ENCODE measurements at places on chromosomes 2 and 18.

DNA sequence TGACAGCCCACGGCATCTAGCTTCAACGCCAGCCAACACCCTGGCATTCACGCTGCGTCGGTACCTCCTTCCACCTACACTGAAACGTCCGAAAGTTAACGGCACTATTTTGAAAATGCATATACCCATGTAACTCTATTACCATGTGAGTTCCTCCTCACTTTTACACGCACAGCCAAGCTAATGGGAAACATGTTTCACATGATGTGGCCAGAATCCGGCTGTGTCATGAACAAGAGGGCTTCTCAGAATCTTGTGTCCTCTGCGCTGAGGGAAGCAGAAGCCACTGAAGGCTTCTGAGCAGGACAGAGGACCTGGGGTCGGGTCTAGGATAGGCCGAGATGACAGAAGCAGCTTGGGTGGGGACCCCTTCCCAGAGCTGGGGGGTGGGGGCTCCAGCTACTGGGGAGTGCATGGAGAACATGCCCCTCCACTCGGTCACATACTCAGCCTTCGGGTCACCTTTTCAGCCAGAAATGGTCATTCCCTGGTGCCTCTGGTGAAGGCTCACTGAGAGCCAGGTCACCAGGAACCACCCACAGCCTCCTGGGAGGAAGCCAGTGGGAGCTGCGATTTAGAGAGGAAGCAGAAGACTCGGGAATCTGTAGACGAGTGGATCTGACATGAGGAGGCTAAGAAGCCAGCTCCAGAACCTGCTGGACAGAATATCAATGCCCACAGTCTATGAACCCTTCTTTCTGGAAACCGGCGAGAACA lies 41.5 kb downstream of the HDAC4 start:
- DNase-seq, result no peak

GRCh38 chr2:172403402-172403801 lies 24.0 kb upstream of the ITGA6 start:
- DNase-seq, result no peak

DNA sequence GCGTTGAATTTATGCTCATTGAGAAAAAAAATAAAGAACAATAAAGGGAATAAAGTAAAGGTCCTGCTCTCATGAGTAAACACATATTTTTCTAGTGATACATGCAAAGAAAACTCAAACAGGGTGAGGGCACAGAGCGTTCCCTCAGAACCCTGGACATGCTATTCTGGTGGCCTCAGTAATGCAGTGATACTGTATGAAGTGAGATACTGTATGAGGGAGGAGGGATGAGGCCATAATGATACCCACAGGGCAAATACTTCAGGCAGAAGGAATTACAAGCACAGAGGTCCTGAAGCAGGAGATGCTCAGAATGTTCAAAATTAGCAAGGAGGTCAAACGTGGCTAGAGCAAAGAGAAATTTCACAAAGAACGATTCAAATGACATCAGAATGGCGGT lies 28.4 kb upstream of the RNU4ATAC start:
- no peak for DNase-seq

GRCh38 chr2:47272905-47273758 lies 118.0 kb upstream of the STPG4 start:
- DNase-seq, result no peak

- DNase-seq, result no peak
Measured at GRCh38 chr18:27430595-27430994, 245.5 kb upstream of the CHST9 start.

DNA sequence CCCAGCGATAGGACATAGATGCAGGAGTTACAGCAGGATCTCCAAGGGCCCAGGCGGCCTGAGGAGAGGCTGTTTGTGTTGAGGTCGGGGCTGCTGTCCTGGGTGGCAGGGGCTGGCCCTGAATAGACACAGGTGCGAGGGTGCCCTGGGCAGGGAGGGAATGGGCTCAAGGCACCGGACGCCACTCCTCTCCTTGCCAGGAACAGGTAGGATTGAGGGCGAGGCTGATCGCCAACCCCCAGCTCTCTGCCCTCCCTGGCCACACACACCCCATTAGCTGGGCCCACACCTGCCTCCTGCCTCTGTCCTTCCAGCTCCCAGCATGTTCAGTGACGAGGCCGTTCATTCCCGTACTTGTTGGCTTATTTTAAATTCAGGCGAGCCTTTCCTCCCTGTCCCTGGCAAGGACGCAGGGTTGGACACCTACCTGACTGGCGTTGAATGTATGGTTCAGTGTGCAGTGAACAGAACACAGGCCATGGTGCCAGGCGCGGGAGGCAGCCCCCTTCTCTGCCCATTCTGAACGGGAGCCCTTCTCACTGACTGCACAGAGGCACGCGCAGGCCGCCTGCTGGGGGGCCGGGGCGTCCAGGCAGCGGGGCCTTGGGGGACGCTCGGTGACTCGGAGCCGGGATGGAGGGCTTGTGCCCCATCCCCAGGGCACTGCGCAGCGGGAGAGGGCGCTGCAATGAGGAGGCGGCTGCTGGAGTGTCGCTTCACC lies 41.3 kb upstream of the SNED1 start:
- DNase-seq, result no peak

- DNase-seq, result no peak
Measured at GRCh38 chr2:84958135-84959059, 12.6 kb upstream of the KCMF1 start.

DNA sequence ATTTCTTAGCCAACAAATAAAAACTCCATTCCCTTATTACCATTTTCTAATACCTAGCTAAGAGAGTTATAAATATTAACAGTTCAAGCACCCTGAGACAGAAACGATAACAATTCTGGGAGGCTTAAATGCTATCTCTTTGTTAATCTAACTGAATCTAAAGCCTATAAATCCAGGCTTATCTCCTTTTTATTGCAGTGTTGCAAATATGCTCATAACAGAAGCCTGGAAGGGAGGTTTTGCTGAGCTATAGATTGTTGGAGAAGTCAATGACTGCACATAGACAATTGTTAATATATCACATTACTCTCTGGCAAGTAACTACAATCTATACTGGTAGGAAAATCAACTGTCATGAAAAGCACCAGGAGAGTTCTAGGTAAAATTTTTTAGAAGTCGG lies 30.2 kb downstream of the ATF2 start:
- DNase-seq, result no peak

DNA sequence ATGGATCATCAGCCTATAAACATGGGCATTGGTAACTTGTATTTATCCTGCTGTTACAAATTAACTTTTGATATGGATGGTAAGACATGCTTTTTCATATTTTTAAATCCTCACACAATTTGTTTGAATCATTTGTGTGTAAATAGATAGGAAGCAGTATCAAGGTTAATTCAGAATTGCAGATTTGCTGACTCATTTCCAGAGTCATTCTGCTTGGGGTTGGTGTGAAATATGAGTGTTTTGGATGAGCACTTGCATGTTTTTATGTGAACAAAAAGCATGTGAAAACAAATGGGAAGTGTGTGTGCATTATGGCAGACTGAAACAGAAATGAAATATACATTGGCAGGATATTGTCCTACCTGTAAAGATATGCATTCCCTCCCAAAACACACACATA lies 11.8 kb downstream of the CCDC85A start:
- no peak for DNase-seq

GRCh38 chr2:189124175-189124574 lies 55.4 kb downstream of the COL5A2 start:
- no peak for DNase-seq

DNA sequence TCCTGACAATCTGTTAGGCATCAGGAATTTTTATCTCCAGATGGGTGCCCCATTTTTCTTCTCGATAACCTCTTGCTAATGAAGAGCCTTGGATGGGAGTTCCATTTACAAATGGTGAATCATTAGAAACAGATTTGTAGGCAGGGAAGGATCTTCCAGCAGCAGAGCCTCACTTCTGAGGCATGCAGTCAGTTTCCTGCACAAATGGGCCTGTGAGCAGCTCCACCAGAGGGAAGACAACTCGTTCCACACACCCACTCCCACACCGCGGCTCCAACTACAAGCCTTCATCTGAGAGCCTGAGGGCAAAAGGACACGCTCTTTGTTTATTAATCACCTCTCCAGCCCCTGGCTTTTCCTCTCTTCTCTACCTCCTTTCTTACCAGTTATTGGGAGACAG lies 108.5 kb downstream of the CTAGE1 start:
- no peak for DNase-seq

DNA sequence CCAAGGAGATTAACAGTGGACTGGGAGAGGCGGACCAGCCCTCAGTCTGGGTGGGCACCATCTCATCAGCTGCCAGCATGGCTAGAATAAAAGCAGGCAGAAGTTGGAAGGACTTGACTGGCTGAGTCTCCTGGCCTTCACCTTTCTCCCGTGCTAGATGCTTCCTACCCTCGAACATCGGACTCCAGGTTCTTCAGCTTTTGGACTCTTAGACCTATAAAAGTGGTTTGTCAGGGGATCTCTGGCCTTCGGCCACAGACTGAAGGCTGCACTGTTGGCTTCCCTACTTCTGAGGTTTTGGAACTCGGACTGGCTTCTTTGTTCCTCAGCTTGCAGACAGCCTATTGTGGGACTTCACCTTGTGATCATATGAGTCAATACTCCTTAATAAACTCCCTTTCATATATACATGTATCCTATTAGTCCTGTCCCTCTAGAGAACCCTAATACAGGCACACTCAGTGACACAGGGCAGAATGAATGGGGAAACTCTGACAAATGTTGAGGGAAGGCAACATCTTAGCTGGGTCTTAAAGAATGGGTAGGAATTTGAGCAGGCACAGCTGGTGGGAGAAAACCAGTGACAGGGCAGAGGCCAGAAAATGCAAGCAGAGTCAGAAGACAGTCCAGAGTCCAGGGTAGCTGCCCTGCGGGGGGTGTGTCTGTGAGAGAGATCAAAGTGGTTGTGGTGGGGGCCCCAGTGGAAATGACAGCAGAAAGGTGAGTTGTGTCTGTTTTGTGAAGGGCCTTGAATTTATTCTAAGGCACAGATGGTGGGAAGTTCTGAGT lies 108.1 kb upstream of the CD302 start:
- DNase-seq, result no peak

DNA sequence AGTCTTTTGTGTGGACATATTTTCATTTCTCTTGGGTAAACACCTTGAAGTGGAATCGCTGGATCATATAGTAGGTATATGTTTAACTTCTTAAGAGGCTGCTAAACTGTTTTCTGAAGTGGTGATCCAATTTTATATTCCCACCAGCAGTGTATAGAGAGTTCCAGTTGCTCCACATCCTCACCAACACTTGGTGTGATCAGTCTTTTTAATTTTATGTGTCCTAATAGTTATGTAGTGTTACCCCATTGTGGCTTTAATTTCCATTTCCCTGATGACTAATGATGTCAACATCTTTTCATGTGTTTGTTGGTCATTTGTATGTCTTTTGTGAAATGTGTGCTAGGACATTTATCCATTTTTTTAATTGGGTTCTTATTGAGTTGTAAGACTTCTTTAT lies 56.9 kb downstream of the DGKD start:
- DNase-seq, result no peak

GRCh38 chr2:46448111-46448510 lies 31.3 kb upstream of the TMEM247 start:
- DNase-seq, result no peak

- DNase-seq, result no peak
Measured at GRCh38 chr2:25168256-25169072, at the start of gene POMC. POMC (minus strand) TSS chr2:25168580; CDS start chr2:25164772, 3,808 bp downstream.

DNA sequence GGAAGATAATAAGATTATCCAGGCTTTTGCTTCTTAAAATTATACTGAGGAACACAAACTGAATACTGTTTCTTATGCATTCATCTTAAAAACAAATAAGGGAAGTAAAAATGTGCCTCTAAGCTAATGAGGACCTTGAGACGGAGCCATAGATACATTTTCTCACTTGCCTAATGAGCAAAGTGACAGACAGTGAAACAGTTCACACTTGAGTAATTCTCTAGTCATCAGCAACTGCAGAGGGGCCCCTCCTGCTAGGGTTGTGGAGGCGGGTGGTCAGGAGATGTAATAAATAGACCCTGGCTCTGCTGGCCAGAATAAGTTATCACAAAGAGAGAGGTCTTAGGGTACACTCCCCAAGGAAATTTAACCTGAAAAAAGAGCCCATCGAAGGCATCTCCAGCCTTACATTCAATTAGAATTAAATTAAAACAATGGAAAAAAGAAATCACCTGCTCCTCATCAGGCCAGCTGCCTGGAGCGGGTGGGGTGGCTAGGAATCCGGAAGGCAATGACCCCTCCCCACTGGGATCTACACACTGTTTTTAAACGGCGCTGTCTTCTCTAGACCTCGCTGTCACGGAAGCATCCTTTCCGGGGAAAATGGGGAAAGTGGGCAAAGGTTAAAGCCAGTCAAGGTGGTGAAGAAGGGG lies 32.6 kb upstream of the INSIG2 start:
- DNase-seq, result no peak

DNA sequence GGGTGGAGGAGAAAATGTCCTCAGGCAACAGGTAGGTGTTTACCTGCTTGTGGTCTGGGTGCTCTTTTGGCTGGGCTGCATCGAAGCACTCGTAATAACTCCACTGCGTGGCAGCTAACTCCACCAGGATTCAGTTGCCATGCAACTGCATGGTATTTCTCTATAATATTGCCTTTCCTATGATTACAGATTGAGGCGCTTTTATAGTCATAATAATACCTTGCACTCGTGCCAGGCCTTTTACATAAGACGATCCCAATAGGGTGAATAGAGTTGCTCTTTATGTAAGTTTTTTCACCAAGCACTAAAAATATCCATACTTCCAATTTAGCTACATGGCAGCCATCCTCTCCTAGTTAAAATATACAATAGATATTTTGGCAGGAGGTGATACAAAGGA lies 19.7 kb upstream of the NYAP2 start:
- no peak for DNase-seq

- DNase-seq, result no peak
Measured at GRCh38 chr2:15042801-15043217, 410.3 kb downstream of the LRATD1 start.

- DNase-seq, result no peak
Measured at GRCh38 chr18:31652357-31652756, 32.0 kb downstream of the B4GALT6 start.

DNA sequence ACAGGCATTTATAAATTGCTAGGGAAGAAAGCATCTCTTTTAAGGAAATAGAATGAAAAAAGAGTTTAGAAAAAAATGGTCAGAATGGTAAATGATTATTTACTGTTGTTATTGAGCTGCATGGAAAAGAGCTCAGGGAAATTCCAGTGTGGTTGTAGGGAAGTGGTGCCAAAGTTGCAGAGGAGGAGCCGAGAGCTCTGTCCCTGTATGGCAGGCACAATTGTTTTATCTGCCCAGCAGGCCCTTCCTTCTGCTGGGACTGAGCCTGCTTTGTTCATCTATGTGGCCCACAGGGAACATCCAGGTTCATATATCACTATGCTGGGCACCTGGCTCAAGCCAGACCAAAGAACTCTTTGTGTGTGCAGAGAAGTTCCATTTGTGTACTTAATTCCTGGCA lies 80.8 kb upstream of the AGAP1 start:
- DNase-seq, result no peak
